Activated CD8-positive, alpha-beta memory T cell treated with anti-CD3 and anti-CD28 coated beads, Interleukin-2, amount 10 ng/mL, durations not matched to agents 7 days and 5 days (primary cell): ENCODE measurements at places on chromosomes 7 and 10. TPM values are rescaled to one million over a fixed set of nuclear protein-coding genes. Genes with fewer than 3 reads are reported as not detected.

FFAR4 gene
- total RNA-seq: not detected

ERVW-1 gene
- not detected for total RNA-seq

- H3K36me3 ChIP-seq: peaks cover 16% of the 10 kb centered on the region
- peak overlapping the region; percentile 65 for H3K27ac ChIP-seq
- H3K27me3 ChIP-seq: no peaks in the 10 kb centered on the region
- H3K4me1 ChIP-seq: peaks cover 26% of the 10 kb centered on the region
These were observed 301.5 kb downstream of the CCDC3 start for GRCh38 chr10:12699781-12700556.

DNA sequence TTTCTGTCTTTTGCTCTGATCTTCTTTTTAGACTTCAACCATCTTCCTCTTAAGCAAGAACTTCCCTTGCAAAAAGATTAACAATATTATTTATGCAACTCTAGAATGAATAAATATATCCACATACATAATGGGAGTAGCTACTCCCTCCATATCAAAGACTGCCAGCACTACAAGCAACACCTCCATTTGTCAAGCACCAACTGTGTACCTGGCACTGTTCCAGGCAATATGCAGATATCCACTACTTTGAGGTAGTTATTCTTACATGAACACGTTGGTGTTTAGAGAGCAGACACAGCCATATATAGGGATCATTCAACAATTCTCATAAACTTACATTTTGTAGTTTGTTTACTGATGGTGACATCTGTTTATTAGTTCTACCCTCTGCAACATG is 83.6 kb upstream of the CACNB2 start:
- no peaks in the 10 kb centered on the region for H3K27me3 ChIP-seq
- H3K36me3 ChIP-seq: no peaks in the 10 kb centered on the region

DNA sequence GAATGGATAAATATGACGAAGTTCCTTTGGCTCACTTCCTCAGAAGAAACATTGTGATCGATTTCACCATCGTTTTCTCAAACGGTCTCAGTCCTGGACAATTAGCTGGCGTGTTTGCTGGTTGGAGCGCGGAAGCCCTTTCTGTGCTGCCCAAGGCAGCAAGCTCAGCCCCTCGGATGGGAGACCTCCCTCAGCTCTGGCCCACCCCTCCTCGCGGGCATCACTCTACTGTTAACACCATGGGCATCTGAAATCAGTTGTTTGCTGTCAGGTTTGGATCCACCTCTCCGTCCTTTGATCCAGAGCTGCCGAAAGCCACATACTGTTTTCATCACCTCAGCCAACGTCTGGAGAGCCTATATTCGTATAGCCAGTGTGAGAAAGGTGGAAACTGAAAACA is 68.2 kb downstream of the C10orf143 start:
- no peaks in the 10 kb centered on the region for H3K27me3 ChIP-seq
- H3K4me3 ChIP-seq: no peak overlapping the region
- no peaks in the 10 kb centered on the region for H3K36me3 ChIP-seq
- no peak for DNase-seq
- H3K4me1 ChIP-seq: no peaks in the 10 kb centered on the region

- H3K27me3 ChIP-seq: no peaks in the 10 kb centered on the region
- DNase-seq: no peak
- H3K4me3 ChIP-seq: no peak overlapping the region
- peaks cover 39% of the 10 kb centered on the region for H3K4me1 ChIP-seq
- H3K27ac ChIP-seq: no peak overlapping the region
These were observed 90.0 kb downstream of the PFKFB3 start for GRCh38 chr10:6292741-6293151.

DNA sequence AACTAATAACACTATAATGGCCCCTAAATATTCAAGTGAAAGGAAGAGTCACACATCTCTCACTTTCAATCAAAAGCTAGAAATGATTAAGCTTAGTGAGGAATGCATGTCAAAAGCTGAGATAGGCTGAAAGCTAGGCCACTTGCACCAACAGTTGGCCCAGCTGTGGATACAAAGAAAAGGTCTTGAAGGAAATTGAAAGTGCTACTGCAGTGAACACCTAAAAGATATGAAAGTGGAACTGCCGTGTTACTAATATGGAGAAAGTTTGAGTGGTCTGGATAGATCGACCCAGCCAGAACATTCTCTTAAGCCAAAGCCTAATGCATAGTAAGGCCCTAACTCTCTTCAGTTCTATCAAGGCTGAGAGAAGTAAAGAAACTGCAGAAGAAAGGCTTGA is 12.1 kb upstream of the SNX13 start:
- H3K4me3 ChIP-seq: peak overlapping the region; percentile 47
- peak; percentile 60 for DNase-seq
- H3K27me3 ChIP-seq: peaks cover 40% of the 10 kb centered on the region
- peaks cover 20% of the 10 kb centered on the region for H3K4me1 ChIP-seq

- no peaks in the 10 kb centered on the region for H3K36me3 ChIP-seq
- peaks cover 20% of the 10 kb centered on the region for H3K27me3 ChIP-seq
- no peak overlapping the region for H3K4me3 ChIP-seq
These were observed 7.8 kb upstream of the GLI3 start for GRCh38 chr7:42244828-42245227.

- no peak overlapping the region for H3K27ac ChIP-seq
- no peaks in the 10 kb centered on the region for H3K36me3 ChIP-seq
- no peak for DNase-seq
- no peak overlapping the region for H3K4me3 ChIP-seq
- no peaks in the 10 kb centered on the region for H3K4me1 ChIP-seq
- H3K27me3 ChIP-seq: no peaks in the 10 kb centered on the region
These were observed 233.6 kb upstream of the BMPER start for GRCh38 chr7:33671531-33672262.

GRCh38 chr7:37377231-37377630 is 71.4 kb downstream of the ELMO1 start:
- H3K27me3 ChIP-seq: peaks cover 2% of the 10 kb centered on the region
- no peak overlapping the region for H3K27ac ChIP-seq
- peaks cover 12% of the 10 kb centered on the region for H3K36me3 ChIP-seq

DNA sequence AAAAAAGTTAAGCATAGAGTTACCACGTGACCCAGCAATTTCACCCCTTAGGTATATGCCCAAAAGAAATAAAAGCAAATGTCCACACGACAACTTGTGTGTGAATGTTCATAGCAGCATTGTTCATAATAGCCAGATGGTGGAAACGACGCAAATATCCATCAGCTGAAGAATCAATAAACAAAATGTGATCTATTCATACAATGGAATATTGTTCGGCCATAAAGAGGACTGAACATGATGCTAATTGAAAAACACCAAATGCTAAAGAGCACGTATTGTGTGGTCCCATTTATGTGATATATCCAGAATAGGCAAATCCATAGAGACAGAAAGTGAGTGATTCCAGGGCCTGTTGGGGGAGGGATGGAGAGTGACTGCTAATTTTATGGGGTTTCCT is 18.3 kb upstream of the USP6NL start:
- peaks cover 15% of the 10 kb centered on the region for H3K4me1 ChIP-seq
- no peak overlapping the region for H3K4me3 ChIP-seq
- no peak for DNase-seq
- no peaks in the 10 kb centered on the region for H3K36me3 ChIP-seq
- peaks cover 55% of the 10 kb centered on the region for H3K27me3 ChIP-seq

DNA sequence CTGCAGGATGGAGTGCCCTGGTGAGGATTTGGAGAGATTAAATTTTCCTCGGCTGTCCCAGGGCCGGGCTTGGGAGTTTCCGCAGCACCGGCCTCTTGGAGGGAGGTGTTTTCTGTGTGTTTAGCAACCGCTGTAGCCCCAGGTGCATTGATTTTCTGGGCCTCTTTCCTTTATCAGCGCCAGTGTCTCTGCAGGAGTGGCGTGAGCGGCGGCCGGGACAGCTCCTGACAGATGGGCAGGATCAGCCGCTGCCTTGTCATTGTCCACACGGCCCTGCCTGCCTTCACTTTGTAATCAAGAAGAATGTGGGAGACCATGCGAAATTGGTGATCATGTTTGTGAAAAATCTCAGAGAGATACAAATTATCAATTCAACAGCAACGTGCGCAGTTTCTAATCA is 32.4 kb downstream of the NKX6-2 start:
- H3K4me1 ChIP-seq: no peaks in the 10 kb centered on the region
- DNase-seq: no peak
- no peak overlapping the region for H3K4me3 ChIP-seq
- no peaks in the 10 kb centered on the region for H3K27me3 ChIP-seq

GRCh38 chr7:132580277-132580676 is 4.0 kb upstream of the PLXNA4 start:
- peaks cover 59% of the 10 kb centered on the region for H3K27me3 ChIP-seq
- H3K4me1 ChIP-seq: peaks cover 12% of the 10 kb centered on the region
- no peaks in the 10 kb centered on the region for H3K36me3 ChIP-seq
- H3K27ac ChIP-seq: no peak overlapping the region

DNA sequence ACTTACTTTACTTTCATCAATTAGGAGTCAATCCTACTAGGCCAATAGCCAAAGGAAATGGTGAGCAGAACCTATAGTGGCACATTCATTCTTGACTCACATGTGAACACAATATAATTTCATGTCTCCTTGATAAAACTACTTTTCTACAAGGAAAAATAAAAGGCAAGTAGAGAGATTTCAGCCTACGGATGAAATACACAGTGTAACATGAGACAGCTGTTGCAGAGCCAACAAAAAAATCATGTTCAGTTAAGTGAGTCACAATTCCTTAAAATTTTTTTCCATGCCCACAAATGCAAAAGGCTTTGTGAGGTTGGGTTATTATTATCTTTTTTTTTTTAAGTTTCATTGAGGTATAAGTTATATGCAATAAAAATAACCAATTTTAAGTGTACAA is 54.8 kb downstream of the GPR141 start:
- H3K36me3 ChIP-seq: no peaks in the 10 kb centered on the region
- no peak overlapping the region for H3K27ac ChIP-seq
- no peaks in the 10 kb centered on the region for H3K4me1 ChIP-seq
- peaks cover 8% of the 10 kb centered on the region for H3K27me3 ChIP-seq
- no peak for DNase-seq

DNA sequence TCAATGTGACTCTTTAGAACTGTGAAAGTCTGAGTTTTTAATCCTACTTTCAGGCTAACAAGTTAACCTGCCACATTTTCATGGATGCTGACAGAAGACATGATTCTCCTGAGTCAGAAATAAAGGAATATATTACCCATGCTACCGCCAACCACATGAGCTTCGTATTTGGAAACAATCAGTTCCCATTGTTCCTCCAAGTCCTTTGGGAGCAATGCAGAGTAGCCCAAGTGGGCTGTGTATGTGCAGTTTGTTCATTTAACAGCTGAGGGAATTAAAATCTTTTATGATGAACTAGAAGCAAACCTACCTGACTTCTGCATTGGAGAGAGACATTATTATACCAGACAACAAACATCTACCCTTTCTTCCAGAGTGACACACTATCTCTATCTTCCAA is 169.3 kb upstream of the BET1 start:
- no peak for DNase-seq
- no peak overlapping the region for H3K4me3 ChIP-seq
- no peaks in the 10 kb centered on the region for H3K36me3 ChIP-seq
- H3K27me3 ChIP-seq: no peaks in the 10 kb centered on the region
- H3K4me1 ChIP-seq: peaks cover 4% of the 10 kb centered on the region

DNA sequence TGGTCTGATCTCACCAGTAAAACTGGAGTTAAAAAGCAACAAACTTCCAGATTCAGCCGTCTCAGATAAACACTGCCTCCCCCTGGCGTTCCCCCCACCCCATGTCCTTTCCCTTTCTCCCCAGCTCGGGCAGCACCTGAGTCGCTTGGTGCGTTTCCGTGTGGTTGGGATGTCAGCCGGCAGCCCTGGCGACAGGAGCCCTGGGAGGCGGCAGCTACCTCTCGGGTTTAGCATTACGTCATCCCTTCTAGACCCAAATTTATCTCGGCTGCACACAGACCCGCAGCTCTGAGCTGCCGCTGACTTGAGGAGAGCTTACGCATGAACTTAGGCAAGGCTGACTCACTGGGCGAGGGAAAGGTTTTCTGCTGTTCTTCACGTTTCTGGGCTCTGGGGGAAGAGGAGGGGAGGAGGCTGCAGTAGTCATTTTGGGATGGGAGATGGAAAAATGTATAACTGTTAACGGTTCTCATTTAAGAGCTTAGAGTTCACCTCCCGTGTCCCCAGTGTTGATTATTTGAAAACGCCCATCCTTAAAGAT is 14.4 kb downstream of the MXI1 start:
- H3K27ac ChIP-seq: peak overlapping the region; percentile 81
- DNase-seq: peak; percentile 88
- peaks cover 64% of the 10 kb centered on the region for H3K4me1 ChIP-seq
- no peaks in the 10 kb centered on the region for H3K36me3 ChIP-seq
- H3K4me3 ChIP-seq: peak overlapping the region; percentile 61
- peaks cover 4% of the 10 kb centered on the region for H3K27me3 ChIP-seq

GRCh38 chr7:8295638-8296361 is 33.8 kb upstream of the ICA1 start:
- H3K4me1 ChIP-seq: peaks cover 4% of the 10 kb centered on the region
- H3K36me3 ChIP-seq: no peaks in the 10 kb centered on the region
- peaks cover 23% of the 10 kb centered on the region for H3K27me3 ChIP-seq
- DNase-seq: peak; percentile 46
- no peak overlapping the region for H3K27ac ChIP-seq
- H3K4me3 ChIP-seq: no peak overlapping the region

DNA sequence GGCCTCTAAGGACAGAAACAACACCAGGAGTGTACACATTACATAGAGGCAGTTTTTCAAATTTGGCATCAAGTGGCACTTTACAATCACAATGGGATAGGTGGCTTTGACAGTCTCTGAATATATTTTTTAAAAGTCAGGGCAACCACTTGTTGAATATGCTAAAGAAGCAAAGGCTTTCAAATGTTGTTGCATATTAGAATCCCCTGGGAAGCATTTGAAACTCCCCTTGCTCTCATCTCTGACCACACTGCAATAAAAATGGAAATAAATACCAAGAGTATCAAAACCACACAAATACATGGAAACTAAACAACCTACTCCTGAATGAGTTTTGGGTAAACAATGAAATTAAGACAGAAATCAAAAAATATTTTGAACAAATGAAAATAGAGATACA is 106.5 kb upstream of the RAB11FIP2 start:
- DNase-seq: no peak
- H3K27ac ChIP-seq: no peak overlapping the region
- no peaks in the 10 kb centered on the region for H3K27me3 ChIP-seq

- H3K4me1 ChIP-seq: no peaks in the 10 kb centered on the region
- no peak overlapping the region for H3K27ac ChIP-seq
- no peak for DNase-seq
These were observed 67.6 kb upstream of the PRKG1 start for GRCh38 chr10:51006686-51007085.
